Uterus (tissue), 4 donors: ENCODE measurements at places on chromosomes 11 and 22. TPM values are rescaled to one million over a fixed set of nuclear protein-coding genes. Genes with fewer than 3 reads are reported as not detected.
A peak's percentile ranks its signal among the peaks of the same experiment; 100 is the strongest.

- no peak for DNase-seq
- H3K36me3 ChIP-seq, result no peaks in the 10 kb centered on the region
- H3K27me3 ChIP-seq, result no peaks in the 10 kb centered on the region
- no peak overlapping the region for H3K27ac ChIP-seq
Observed at GRCh38 chr11:129237456-129237855, 45.3 kb upstream of the ARHGAP32 start.

DNA sequence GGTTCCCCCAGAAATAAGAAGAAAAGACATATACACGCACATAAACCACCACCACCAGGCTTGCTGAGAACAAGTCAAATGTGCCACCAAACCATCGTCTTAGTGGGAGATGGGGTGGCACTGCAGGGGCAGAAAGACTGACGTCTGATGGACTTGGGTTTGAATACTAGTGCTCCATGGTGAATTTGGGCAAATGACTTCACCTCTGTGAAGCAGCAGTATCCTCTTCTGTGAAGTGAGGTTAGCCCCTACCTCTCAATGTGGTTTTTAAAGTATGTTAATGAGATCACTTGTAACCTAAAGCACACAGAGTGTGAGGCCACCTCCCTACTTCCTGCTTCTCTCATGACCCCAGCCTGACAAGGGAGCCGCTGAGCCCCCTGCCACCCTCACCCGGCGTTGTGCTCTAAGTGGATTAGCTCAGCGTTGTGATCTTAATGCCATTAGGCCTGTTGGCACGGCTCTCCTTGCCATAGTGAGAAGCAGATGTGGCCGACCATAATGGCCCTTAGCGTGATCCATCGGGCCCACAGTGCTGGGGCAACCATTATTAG, 14.4 kb downstream of the ZBTB16 start:
- H3K4me1 ChIP-seq, result peaks cover 19% of the 10 kb centered on the region
- H3K4me3 ChIP-seq, result peak overlapping the region; percentile 13
- no peaks in the 10 kb centered on the region for H3K36me3 ChIP-seq
- H3K27ac ChIP-seq, result peak overlapping the region; percentile 73

Gene PNPLA5
- total RNA-seq, result not detected

Gene CCDC87
- not detected for total RNA-seq

Gene CALCA
- total RNA-seq, result not detected

Gene PGA5
- total RNA-seq, result not detected
